ENCODE measurements at places on chromosomes 7 and 10. TPM values are rescaled to one million over a fixed set of nuclear protein-coding genes. Genes with fewer than 3 reads are reported as not detected.

DNA sequence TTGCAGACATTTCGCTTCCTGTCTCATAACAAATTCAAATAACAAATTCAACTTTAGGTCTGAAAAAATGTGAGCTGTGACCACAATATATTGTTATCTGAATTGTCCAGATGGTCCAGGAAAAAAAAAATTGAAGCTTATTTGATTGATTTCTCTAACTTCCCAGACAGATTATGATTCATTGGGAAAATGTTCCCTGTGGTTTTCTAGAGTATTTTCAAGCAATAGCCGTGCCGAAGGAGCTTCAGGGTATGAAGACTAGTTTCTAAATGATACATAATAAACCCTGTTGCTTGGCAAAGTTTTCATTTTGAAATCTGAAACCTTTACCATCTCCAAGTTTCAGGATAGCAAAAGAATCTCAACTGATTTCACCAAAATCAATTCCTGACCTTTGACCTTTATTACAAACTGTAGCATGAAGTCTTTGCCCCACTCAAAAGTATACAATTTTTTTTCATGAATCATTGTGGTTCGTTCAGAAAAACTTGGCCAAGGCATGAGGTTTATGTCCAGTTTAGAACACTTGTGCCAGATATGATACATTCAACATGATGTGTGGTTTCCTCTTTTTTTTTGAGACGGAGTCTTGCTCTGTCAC, 109.9 kb downstream of the JCAD start:
- H3K27ac ChIP-seq: peak overlapping the region; percentile 82
- no peaks in the 10 kb centered on the region for H3K27me3 ChIP-seq
- DNase-seq: no peak
- H3K4me3 ChIP-seq: no peak overlapping the region
- no peaks in the 10 kb centered on the region for H3K36me3 ChIP-seq
- peaks cover 81% of the 10 kb centered on the region for H3K4me1 ChIP-seq

- no peak for DNase-seq
- H3K36me3 ChIP-seq: no peaks in the 10 kb centered on the region
- no peak overlapping the region for H3K27ac ChIP-seq
- no peaks in the 10 kb centered on the region for H3K27me3 ChIP-seq
These were observed 77.2 kb upstream of the PALS2 start for GRCh38 chr7:24496036-24496435.

GRCh38 chr7:121796381-121796780, 76.6 kb upstream of the PTPRZ1 start:
- DNase-seq: no peak
- no peaks in the 10 kb centered on the region for H3K4me1 ChIP-seq
- H3K27me3 ChIP-seq: no peaks in the 10 kb centered on the region
- no peaks in the 10 kb centered on the region for H3K36me3 ChIP-seq

DNA sequence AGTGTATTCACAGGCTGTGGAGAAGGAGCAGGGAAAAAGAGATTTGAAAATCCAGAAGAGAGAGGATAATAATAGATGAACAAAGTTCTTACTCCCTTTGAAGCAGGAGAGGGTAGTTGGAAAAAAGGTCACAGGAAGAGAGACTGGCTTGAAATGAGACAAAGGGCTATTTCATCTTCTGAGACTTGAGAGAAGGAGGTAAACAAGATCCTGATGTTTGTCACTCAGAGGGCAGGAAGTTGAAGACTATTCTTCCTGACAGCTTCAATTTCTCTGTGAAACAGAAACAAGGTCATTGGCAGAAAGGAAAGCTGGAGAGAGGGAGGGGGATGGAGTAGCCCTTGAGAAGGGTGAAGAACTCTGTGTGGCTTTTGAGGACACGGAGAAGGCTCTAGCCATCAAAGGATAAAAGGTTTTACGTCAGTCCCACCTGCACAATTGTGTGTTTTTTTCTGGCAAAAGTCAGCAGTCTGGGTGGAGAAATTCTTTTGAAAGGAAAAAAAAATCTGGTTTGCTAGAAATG, 216.1 kb upstream of the STEAP4 start:
- no peak overlapping the region for H3K27ac ChIP-seq
- H3K36me3 ChIP-seq: no peaks in the 10 kb centered on the region
- H3K4me3 ChIP-seq: no peak overlapping the region
- no peak for DNase-seq
- no peaks in the 10 kb centered on the region for H3K4me1 ChIP-seq

DNA sequence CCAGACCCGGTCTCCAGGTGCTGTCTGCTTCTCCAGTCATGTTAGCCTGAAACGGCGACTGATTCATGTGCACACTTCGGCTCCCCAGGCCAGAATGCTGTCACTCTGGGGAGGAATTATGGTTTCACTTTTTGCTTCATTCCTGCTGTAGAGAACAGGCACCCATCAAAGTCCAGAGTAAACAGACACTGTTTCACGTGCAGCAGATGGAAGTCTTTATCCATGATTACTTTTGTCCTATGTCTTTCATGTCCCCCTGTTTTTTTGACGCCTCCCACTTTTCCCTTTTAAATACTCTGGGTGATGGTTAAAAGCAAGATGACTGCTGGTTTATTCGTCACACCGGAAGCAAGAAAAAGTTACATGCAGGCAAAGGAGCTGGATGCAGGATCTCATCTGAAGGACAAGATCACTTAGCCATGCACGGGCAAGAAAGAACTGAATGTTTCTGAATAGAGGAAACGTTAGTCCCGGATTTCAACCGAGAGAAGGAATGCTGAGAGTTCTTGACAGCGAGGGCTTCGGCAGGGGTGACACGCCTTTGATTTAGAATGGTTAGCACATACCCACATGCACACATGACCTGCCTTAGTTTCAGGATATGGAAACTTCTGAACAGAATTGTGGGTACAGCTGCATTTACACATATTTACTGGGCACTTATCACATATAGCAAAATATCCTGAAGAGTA, 250.0 kb upstream of the KLF6 start:
- no peak for DNase-seq
- no peaks in the 10 kb centered on the region for H3K36me3 ChIP-seq
- H3K27me3 ChIP-seq: no peaks in the 10 kb centered on the region
- peak overlapping the region; percentile 72 for H3K27ac ChIP-seq
- H3K4me3 ChIP-seq: peak overlapping the region; percentile 23
- peaks cover 15% of the 10 kb centered on the region for H3K4me1 ChIP-seq

- peaks cover 9% of the 10 kb centered on the region for H3K4me1 ChIP-seq
- H3K27ac ChIP-seq: no peak overlapping the region
- no peaks in the 10 kb centered on the region for H3K27me3 ChIP-seq
- no peaks in the 10 kb centered on the region for H3K36me3 ChIP-seq
These were observed 29.3 kb downstream of the AVL9 start for GRCh38 chr7:32524631-32525030.

- no peak for DNase-seq
- no peaks in the 10 kb centered on the region for H3K4me1 ChIP-seq
- no peaks in the 10 kb centered on the region for H3K27me3 ChIP-seq
These were observed 187.1 kb downstream of the DNAJB6 start for GRCh38 chr7:157523766-157524421.

GRCh38 chr10:84156768-84157167, 16.8 kb upstream of the GPR15LG start:
- DNase-seq: no peak
- no peak overlapping the region for H3K27ac ChIP-seq
- no peaks in the 10 kb centered on the region for H3K4me1 ChIP-seq
- no peaks in the 10 kb centered on the region for H3K27me3 ChIP-seq

- H3K4me3 ChIP-seq: no peak overlapping the region
- H3K27ac ChIP-seq: no peak overlapping the region
- peaks cover 1% of the 10 kb centered on the region for H3K4me1 ChIP-seq
- no peaks in the 10 kb centered on the region for H3K27me3 ChIP-seq
- DNase-seq: peak; percentile 64
- peaks cover 95% of the 10 kb centered on the region for H3K36me3 ChIP-seq
These were observed 12.9 kb downstream of the UPP1 start for GRCh38 chr7:48101968-48102367.

DNA sequence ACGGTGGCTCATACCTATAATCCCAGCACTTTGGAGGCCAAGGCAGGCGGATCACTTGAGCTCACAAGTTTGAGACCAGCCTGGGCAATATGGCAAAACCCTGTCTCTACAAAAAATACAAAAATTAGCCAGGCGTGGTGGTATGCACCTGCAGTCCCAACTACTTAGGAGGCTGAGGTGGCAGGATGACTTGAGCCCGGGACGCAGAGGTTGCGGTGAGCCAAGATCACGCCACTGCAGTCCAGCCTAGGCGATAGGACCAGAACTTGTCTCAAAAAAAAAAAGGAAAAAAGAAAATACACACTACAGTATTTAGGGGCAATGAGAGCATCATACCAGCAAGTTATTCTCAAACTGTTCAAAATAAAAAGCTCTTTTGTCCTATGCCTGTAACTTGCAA, 59.5 kb downstream of the ABI1 start:
- no peak for DNase-seq
- H3K27me3 ChIP-seq: no peaks in the 10 kb centered on the region
- no peaks in the 10 kb centered on the region for H3K36me3 ChIP-seq
- no peak overlapping the region for H3K27ac ChIP-seq
- no peak overlapping the region for H3K4me3 ChIP-seq

DNA sequence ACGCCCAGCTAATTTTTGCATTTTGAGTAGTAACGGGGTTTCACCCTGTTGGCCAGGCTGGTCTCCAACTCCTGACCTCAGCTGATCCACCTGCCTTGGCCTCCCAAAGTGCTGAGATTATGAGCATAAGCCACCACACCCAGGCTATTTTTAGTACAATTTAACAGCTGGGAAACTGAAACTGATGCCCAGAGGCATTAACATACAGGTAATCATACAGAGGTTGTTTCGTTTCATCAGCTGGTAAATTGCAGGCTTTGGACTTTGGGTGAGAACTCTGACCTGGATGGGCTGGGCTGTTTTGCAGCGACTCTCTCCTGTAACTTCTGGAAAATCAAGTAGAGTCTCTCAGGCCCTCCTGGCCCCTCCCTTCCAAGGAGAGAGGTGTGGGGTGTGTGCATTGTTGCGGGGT, 6.2 kb upstream of the ACHE start:
- no peak overlapping the region for H3K4me3 ChIP-seq
- peaks cover 3% of the 10 kb centered on the region for H3K4me1 ChIP-seq
- no peak overlapping the region for H3K27ac ChIP-seq
- no peak for DNase-seq
- H3K27me3 ChIP-seq: peaks cover 7% of the 10 kb centered on the region
- no peaks in the 10 kb centered on the region for H3K36me3 ChIP-seq

DNA sequence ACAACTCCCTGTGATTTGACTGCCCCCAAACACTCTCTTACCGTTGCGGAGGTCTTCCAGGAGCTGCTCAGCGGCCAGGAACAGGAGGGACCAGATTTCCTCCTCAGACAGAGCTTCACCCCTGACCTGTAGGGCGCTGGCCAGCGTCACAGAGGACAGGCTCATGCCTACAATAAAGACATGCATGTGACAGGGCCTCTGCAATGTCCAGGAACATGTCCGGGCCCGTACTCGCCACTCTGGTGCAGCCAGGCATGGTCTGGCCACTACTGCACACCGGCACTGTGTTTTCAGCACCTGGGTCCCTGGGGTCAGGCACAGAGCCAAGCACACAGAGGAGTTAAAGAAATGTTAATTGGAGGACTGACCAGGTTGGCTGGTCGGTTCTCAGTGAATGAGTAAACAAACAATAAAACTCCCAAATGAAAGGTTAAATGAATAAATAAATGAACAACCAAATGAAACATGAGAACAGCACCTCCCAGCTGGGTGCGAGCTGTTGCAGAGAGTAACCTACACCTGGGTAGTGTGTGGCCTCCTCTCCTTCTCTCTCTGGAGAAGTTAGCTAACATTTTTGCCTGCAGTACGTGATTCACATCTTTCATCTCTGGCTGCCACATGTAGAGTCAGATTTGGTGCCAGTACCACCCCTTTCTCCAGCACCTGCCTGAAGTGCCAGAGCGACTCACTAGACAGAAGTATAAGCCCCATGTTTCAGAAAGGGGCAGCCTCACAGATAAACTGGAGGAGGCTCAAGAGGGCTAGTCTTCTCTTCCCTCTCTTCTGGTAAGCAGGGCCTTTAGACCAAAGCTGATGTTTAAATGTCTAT, 22.8 kb downstream of the FRMPD2 start:
- H3K4me1 ChIP-seq: no peaks in the 10 kb centered on the region
- peak; percentile 91 for DNase-seq
- no peaks in the 10 kb centered on the region for H3K27me3 ChIP-seq
- no peaks in the 10 kb centered on the region for H3K36me3 ChIP-seq

The IRF5 gene
- 7.8 TPM for total RNA-seq

The EPO gene
- total RNA-seq: not detected

The HERPUD2 gene
- 32.4 TPM for total RNA-seq

The HMX3 gene
- not detected for total RNA-seq
